ENCODE measurements at places on chromosomes 3 and 15.
A peak's percentile ranks its signal among the peaks of the same experiment; 100 is the strongest.

- DNase-seq: no peak
Observed at GRCh38 chr3:139302084-139302800, 41.6 kb upstream of the MRPS22 start.

DNA sequence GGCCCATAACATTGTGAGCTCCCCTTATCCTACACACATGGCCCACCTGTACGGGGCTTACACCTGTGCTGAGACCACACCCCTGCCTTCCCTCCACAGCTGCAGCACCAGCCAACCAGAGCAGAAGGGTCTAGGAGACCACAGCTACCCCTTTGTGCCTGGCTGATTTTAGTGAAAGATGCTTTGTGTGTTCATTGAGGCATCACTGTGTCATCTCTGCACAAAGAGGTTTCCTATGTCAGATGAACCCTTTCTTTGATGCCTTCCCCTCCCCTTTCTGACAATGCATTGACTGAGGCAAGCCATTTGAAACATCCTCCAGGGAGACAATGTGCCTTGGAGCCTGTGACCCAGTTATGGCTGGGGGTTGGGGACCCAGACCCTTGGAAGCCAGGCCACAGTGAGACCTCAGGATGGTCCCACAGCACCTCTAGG is 54.9 kb upstream of the SLC7A14 start:
- no peak for DNase-seq

DNA sequence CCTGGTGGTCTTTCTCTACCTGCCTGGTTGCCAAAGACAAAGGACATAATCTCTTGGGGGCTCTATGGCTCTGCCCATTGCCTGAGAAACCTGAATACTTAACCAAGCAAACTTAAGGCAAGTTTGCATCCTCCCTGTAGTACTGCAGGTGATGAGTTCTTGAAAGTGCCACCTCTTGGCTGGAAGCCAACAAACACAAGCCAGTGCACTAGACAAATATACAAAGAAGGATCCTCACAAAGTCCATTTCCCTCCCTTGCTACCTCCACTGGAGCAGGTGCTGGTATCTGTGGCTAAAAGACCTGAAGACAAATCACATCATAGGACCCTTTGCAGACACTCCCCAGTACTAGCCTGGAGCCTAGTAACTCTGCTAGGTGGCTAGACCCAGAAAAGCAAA is 772.3 kb downstream of the SI start:
- no peak for DNase-seq

DNA sequence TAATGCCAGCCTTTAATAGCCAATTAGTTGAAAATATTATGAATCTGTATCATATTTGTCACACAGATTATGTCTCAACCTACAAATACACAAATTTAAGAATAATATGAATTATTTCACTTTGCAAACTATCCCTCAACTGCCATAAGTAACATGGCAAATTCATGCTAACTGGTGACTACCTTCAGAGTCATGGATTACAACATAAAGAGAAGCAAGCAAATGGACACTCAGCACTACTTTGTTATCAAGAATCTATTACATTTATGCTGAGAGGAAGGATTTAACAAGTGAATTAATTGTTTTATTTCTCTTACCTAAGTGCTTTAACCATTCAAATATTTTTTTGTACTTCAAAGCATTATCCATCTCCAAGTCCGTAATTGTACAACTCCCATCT is 103.1 kb upstream of the BCL6 start:
- DNase-seq: no peak

GRCh38 chr15:91186904-91187656 is 87.0 kb downstream of the SV2B start:
- no peak for DNase-seq

GRCh38 chr15:56835718-56836171 is 82.7 kb upstream of the TCF12 start:
- DNase-seq: no peak

DNA sequence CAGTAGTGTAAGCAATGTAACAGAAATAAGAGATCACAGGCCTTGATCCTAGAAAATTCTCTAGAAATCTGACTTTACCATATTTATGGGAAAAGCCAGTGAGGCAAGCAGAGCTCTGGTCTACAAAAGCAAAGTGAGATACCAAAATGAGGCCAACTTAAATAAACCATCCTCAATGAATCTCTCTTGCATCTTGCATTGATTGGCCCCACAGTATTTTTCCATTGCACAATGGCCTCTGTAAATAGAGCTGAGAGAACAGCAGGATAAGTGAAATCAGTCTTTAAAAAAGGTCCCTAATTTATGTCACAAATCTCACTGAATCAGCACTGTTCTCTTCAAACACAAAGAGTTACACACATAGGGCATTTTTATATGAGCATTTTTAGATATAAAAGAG is 8.9 kb downstream of the CFAP20DC start:
- no peak for DNase-seq

DNA sequence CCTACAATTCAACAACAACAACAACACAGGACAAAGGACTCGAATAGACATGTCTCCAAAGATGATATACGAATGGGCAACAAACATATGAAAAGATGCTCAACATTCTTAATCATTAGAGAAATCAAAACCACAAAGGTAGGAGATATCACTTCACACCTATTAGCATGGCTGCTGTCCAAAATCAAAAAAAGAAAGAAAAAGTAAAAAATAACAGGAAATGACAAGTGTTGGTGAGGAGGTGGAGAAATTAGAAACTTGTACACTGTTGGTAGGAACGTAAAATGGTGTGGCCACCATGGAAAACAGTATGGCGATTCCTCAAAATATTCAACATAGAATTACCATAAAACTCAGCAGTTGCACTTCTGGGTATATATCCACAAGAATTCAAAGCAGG is 312.3 kb upstream of the STT3B start:
- DNase-seq: no peak

GRCh38 chr15:88730751-88731150 is 72.5 kb upstream of the ACAN start:
- DNase-seq: no peak

GRCh38 chr3:184546252-184546651 is 15.3 kb upstream of the EPHB3 start:
- DNase-seq: no peak

DNA sequence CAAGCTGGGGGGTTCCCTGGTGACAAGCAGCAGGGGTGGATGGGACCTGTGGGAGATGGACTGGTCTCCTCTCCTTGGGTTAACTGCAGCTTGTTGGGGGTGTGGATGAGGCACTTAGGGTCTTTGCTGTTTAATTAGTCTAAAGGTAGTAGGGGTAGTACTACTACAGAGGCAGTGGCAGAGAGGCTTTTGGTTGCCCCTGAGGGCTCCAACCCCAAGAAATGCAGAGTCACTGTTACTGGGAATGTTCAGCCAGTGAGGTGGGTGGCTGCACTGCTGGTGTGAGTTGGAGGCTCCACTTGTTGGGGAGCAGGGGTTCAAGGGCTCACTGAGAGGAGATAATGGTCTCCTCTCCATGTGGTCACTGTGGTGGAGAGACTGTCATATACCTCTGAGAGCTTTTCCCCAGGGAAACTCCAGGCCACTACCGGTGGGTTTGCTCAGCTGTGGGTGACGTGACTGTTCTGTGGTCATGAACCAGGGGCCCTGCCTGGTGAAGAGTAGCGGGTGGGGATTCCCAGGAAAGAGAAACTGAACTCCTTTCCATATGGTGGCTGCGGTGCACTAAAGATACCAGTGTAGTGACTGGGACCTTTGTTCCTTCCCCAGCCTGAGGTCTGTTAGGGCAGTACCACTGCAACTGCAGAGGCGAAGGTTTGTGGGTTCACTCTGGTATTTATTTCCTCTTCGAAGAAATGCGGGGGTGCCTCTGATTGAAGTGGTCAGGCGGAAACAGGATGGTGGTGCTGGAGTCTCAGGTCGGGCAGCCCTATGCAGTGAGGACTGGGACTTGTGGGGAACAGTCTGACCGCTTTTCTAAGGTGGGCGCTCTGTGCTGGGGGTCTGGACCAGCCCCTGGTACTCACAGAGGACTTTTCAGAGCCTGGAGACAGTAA is 68.9 kb upstream of the TNFSF10 start:
- peak; percentile 36 for DNase-seq

GRCh38 chr3:861721-862120 is 231.1 kb upstream of the CNTN6 start:
- no peak for DNase-seq

- no peak for DNase-seq
Observed at GRCh38 chr3:126117786-126118185, 33.9 kb upstream of the SLC41A3 start.

GRCh38 chr3:20769430-20769829 is 583.4 kb upstream of the SGO1 start:
- no peak for DNase-seq

DNA sequence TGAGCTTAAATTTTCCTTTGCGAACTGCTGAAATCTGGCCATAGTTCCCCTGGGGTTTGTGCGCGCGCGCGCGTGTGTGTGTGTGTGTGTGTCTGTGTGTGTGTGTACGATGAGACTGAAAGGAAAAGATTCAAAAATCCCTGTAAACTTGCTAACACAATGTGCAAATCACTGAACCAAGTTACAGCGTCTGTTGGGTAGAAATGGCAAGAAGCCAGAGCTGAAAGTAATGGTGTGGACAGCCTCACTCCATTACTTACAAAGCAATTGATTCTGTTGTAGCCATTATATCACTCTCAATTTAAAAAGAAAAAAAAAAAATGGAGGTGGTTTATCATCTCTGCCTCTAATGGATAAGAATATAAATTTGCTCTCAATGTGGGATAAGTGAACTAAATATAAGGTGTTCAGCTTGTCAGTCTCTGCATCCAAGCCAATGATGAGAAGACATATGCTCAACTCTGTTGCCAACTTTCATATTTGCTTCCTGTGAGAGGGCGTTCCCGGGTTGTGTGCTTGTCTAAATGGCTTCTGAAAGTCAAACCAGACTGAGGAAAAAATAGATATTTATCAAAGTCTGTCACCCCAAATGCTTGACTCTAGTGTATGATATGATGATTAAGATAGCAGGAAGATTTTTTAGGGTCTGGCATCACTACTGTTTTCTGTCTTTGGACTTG is 422.2 kb downstream of the ZNF385D start:
- DNase-seq: no peak

DNA sequence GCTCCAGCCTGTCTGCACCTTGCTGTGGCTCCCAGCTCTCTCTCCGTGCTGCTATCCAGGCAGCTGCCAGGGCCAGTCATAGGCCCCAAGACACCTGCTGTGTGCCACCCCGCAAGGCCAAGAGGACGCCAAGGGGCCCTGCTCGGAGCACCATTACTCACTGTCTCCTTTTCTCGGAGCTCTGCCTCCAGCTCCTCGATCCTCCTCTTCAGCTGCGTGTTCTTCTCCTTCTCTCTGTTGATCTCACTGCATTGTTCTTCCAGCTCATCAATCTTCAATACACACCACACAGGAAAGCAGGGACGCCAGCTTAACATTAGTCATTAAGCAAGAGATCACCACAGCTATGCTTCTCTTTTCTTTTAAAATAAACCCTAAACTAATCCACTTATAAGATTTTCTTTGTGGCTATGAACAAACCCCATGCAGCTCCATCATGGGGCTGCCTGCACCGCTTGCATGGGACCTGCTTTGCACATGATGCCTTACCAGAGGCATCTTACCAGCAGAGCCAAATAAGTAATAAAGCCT is 42.6 kb downstream of the WHAMM start:
- no peak for DNase-seq

- DNase-seq: no peak
Observed at GRCh38 chr15:75198560-75199356, 2.9 kb upstream of the C15orf39 start.

GRCh38 chr3:117355566-117355965 is 646.0 kb downstream of the TUSC7 start:
- no peak for DNase-seq

DNA sequence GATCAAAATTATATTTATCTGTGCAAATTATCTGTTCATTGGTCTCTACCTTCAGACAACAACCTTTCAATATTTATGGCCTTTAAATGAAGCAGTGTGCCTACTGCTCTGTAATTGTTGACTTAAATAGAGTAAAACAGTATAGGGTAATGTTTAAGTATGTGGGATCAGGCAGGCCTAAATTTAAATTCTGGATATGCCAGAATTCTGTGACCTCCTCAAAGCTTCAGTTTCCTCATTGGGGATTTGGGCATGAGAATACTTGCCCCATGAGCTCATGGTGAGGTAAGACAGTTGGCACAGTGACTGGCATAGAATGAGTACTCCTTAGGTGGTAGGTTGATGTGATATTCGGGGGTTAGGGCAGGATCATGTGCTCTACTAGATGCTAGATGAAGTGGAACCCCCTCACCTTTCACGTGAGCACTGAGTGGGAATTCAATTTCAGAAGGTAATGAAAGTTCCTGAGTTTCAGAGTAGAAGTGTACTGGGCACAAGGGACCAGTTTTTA is 14.9 kb downstream of the ARL8B start:
- DNase-seq: no peak

DNA sequence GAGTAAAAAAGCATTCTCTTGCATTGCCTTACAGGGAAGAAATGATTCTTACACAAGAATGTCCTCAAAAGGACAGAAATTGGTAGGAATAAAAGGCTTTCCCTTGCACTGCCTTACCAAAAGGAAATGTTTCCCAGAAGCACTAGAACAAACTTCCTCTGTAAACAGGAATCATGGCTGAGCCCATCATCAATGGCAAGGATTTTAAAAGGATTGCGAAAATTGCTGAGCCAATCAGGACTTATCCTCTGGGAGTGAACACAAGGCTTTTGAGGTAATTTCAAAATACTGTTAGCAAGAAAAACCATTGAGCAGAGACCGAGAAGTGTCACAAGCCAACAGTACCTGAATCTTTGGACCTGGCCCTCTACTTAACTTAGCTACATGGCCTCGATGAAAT is 897.3 kb downstream of the ROBO1 start:
- no peak for DNase-seq

GRCh38 chr3:122230174-122230573 is 46.7 kb downstream of the CASR start:
- no peak for DNase-seq

GRCh38 chr15:98609144-98609852 is 39.0 kb upstream of the IGF1R start:
- DNase-seq: no peak

DNA sequence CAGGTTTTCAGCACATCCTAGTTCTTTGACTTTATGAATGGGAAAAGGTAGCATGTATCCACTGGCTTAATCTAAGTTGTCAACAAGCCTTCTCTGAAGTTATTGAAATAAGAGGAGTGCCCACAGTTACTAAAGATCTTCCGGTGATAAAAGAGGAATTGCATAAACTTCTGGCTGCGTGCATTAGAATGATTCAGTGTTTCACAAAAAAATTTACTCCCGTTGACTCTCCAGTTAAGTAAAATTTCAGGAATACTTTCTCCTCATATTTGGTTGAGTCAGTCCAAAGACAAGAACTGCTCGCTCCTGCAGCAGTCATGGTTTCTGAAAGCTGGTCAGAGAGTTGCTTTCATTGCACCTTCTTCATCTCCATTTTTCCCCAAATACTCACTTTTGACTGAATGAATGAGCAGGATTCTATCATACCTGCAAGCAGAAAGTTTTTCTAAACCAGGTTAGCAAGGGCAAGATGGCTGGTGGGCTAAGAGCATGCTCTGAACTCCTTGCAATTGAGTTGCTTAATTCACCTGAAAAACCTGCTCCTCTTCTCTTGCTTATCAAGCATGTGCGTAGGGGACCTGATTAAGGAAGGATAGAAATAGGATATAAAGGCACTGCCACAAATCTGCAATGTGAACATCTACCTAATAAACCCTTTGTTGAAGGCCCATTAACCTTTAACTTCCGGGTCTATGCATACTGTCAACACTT is 64.2 kb upstream of the TIMP4 start:
- no peak for DNase-seq

- DNase-seq: no peak
Observed at GRCh38 chr3:78792733-78793132, 975.1 kb downstream of the ROBO1 start.
